Stimulated activated CD4-positive, alpha-beta T cell treated with anti-CD3 and anti-CD28 coated beads, Interleukin-15, amount 100 ng/mL, for 48 hours (primary cell): ENCODE measurements at places on chromosomes 13 and 19.
A peak's percentile ranks its signal among the peaks of the same experiment; 100 is the strongest.

- no peak for DNase-seq
Measured at GRCh38 chr13:40370661-40371060, 295.8 kb downstream of the FOXO1 start.

DNA sequence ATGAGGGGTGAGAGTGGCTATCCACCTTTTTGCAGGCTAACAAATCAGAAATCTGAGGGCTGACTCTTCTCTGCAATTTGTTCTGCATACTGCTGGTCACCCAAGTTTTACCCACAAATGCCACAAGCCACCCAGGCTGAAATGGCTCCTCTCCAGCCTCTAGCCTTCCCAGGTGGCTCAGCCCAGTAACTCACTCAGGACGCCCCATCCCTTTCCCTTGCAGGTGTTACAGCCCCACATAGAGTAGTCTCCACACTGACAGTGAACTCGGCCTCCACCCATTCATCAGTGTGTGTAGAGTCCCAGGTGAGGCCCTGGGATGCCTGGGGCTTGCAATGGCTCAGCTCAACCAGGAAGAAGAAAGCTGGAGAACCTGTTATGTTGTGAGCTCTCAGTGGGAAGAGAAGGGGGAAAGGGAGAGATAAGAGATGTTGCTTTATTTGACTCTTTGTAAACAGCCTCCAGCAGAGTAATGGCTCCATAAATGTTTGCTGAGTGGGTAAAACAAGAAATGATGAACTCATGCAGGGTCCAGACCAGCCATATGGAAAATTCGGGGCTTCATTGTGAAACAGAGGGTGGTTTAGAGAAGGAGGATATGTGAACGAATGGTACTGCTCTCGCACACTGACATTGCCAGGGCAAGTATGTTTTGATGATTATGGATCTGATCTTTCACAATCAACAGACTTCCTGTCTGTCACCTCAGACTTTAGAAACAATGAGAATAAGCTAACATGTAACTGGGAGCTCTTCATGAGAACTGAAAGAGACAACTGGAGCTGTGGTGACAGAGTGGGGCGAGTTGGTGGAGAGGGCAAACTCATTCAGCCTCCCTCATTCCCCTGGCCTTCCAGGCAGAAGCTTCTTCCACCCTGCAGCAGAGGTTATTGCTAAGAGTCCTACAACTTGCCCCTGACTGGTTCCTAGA is 74.2 kb upstream of the RFC3 start:
- DNase-seq, result no peak

DNA sequence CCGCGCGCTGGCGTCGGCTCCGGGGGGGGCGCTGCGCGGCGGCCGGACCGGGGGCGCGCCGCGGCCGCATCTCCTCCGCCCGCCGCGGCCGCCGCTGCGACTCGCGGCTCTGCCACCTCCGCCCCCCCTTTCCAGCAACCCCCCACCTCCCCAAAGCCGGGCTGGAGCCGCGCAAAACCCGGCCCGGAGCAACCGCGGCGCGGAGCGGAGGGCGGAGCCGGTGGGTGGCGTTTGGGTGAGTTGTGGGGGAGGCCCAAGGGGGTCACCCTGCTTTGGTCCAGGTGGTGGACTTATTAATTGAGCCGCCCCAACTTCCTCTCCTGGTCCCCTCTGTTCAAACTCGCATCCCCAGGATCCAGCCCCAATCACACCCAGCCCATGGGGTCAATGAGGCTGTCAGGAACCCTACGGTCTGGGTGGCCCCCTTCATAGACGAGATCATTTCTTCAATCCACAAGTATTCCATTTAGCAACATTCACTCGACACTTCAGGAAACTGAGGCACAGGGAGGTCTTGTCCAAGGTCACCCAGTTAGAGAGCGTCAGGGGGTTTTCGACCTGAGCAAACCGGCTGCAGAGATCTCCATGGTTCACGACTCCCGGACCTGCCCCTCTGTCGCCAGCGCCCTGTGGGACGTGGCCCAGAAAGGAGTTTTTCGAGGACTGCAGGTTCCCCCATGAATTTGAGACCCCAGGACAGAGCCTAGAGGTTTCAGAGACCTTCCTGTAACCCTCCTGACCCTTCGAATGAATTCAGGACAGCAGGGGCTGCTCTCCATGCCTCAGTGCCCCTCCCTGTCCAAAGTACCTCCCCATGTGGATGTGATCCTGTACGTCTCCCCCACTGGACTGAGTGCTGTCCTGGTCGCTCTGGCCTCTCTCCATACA is 22.4 kb upstream of the SEMA6B start:
- no peak for DNase-seq

DNA sequence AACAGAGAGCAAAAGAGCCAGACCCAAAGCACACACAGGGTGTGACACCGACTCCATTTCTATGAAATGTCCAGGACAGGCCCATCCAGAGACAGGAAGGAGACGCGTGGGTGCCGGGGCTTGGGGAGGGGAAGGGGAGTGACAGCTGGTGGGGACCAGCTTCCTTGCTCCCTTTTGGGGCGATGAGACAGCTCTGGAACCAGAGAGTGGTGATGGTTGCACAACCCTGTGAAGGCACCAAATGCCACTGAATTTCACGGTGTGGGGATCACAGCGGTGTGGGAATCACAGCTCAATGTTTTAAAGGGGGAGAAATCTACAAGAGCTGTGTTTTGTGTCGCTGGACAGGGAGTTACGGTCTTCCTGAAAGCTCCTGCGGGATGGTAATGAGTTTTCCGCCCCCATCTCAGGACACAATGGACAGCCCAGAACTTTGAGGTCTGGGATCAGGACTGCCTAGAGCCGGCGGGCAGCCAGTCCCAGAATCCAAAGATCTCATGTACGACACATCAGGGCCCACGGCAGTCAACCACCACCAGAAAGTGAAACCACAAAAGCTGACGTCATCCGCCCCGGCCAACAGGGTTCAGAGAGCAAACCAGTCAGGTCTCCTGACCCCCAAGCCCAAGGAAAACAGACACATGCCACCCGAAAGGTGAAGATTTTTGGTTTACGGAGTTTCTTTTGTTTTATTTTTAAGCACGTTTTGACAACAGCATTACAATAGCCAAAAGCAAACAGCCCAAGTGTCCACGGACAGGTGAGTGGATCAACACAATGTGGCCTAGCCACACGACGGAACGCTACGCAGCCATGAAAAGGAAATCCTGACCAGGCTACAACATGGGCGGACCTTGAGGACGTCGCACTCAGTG is 7.3 kb downstream of the SGTA start:
- DNase-seq, result peak; percentile 68

DNA sequence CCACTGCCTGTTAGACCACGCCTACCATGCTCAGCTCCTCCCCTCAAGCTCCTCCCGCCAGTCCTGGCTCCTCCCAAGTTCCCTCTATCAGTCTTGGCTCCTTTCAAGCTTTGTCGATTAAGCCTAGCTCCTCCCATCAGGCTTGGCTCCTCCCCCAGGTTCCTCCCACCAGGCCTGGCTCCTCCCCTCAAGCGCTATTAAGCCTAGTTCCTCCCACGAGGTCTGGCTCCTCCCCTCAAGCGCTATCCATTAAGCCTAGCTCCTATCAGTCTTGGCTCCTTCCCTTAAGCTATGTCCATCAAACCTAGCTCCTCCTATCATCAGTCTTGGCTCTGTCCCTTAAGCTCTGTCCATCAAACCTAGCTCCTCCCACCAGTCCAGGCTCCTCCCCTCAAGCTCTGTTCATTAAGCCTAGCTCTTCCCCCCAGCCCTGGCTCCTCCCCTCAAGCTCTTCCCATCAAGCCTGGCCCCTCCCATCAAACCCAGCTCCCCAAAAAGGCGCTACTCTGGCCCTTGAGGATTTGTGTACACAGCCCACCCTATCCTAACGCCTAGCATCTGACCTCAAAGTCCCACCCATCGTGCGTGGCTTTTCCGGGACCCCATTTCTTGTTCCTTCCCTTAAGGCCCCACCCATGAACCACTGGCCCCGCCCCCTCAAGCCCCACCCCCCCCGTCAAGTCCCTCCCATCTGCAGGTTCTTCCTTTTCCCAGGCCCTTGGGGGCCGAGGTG is 10.0 kb downstream of the CAMSAP3 start:
- peak; percentile 33 for DNase-seq

GRCh38 chr13:30664689-30665275 is 47.1 kb downstream of the USPL1 start:
- no peak for DNase-seq
